ENCODE measurements at places on chromosomes 1 and 21.

DNA sequence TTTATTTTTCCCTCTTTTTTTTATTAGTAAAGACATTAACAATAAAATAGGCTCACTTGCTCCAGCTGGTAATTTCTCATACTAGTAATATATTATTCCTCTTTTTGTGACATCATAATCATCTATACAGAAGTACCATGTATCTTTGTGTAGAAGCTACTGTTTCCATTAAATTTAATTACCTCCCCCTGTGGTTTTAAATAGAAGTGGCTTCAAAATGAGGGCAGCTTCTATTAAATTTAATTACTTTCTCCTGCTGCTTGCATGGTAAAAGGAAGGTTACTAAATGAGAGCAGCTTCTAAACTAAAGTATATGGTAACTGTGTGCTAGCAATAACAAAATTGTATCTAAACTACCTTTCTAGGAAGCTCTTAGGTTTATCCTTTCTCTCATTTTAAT, 94.0 kb downstream of the DPYD start:
- DNase-seq: no peak
- H3K27me3 ChIP-seq: no peaks in the 10 kb centered on the region
- no peaks in the 10 kb centered on the region for H3K4me1 ChIP-seq
- H3K4me3 ChIP-seq: no peak overlapping the region
- no peaks in the 10 kb centered on the region for H3K36me3 ChIP-seq

- no peak for DNase-seq
- peaks cover 6% of the 10 kb centered on the region for H3K36me3 ChIP-seq
- no peak overlapping the region for H3K27ac ChIP-seq
- H3K4me3 ChIP-seq: no peak overlapping the region
- no peaks in the 10 kb centered on the region for H3K4me1 ChIP-seq
These were observed 51.5 kb upstream of the PTCH2 start for GRCh38 chr1:44894591-44894990.

- peaks cover 8% of the 10 kb centered on the region for H3K4me1 ChIP-seq
- no peaks in the 10 kb centered on the region for H3K27me3 ChIP-seq
- DNase-seq: no peak
- peak overlapping the region; percentile 66 for H3K27ac ChIP-seq
- H3K4me3 ChIP-seq: peak overlapping the region; percentile 48
These were observed 20.2 kb upstream of the KCNAB2 start for GRCh38 chr1:6025269-6026094.

GRCh38 chr1:50942334-50942733, 17.7 kb downstream of the FAF1 start:
- DNase-seq: no peak
- H3K27me3 ChIP-seq: no peaks in the 10 kb centered on the region
- H3K27ac ChIP-seq: no peak overlapping the region
- H3K4me3 ChIP-seq: no peak overlapping the region
- H3K4me1 ChIP-seq: no peaks in the 10 kb centered on the region
- H3K36me3 ChIP-seq: no peaks in the 10 kb centered on the region

DNA sequence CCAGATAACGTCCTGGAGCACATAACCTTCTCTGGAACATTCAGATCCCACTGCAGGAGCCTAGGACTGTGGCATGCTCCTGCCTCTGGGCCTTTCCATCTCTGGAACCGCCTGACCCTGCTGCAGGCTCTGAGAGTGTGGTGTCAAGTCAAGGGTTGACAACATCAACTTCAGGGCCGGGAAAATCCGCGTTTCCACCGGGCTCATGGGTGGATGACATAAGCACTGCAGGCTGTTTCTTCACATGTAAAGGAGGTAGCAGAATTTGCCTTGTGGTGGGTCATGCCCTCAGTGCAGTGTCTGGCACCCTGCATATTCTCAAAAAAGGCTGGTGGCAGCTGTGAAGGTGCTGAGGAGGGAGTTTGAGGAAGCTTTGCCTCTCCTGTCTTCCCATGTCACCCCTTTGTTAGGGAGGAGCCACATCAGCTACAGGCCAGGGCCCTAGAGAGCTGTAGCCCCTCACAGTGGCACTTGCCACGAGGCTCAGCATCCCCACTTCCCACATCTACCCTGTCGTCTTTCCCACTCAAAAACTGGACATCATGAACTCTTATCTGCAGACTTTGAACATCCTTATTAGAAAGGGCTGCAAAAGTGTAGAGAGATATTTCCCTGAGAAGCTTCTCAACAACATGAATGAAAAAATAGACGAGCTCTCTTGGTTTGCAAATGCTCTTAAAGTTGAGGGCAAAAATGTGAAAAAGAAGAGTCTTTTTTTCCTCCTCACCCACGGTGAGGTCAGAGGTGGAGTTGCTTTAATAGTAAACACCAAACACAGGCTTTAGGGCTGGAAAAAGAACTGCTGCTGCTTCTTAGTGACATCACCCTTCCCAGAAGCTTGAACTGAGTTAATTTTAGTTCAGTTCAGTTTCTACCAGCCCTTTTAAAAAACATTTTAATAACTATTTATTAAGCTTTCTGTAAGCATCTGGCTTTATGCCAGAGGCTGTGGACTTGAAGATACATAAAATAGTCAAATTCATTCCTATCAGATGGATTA, 121.3 kb downstream of the HUNK start:
- no peak overlapping the region for H3K4me3 ChIP-seq
- H3K27ac ChIP-seq: no peak overlapping the region
- no peaks in the 10 kb centered on the region for H3K36me3 ChIP-seq
- no peaks in the 10 kb centered on the region for H3K4me1 ChIP-seq

DNA sequence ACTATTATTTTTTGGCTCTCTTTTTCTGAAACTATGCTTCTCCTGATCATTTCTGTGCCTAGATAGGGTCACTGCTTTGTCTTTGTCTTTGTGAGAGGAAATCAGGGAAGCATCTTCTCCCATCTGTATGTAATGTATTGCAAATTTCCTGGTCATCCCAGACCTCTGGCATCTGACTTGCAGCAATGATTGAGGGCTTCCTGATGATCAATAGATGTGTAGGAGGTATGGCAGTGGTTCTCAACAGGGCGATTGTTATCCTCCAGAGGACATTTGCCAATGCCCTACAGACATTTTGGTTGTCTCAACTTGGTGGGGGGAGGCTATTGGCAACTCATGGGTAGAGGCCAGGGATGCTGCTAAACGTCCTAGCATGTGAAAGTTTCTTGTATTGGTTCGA, 64.7 kb downstream of the RGL1 start:
- no peak overlapping the region for H3K4me3 ChIP-seq
- no peaks in the 10 kb centered on the region for H3K27me3 ChIP-seq
- no peak overlapping the region for H3K27ac ChIP-seq
- DNase-seq: no peak

GRCh38 chr1:109255097-109255651, 5.8 kb downstream of the CELSR2 start:
- no peak for DNase-seq
- peaks cover 17% of the 10 kb centered on the region for H3K4me1 ChIP-seq
- no peaks in the 10 kb centered on the region for H3K36me3 ChIP-seq
- H3K27me3 ChIP-seq: no peaks in the 10 kb centered on the region

DNA sequence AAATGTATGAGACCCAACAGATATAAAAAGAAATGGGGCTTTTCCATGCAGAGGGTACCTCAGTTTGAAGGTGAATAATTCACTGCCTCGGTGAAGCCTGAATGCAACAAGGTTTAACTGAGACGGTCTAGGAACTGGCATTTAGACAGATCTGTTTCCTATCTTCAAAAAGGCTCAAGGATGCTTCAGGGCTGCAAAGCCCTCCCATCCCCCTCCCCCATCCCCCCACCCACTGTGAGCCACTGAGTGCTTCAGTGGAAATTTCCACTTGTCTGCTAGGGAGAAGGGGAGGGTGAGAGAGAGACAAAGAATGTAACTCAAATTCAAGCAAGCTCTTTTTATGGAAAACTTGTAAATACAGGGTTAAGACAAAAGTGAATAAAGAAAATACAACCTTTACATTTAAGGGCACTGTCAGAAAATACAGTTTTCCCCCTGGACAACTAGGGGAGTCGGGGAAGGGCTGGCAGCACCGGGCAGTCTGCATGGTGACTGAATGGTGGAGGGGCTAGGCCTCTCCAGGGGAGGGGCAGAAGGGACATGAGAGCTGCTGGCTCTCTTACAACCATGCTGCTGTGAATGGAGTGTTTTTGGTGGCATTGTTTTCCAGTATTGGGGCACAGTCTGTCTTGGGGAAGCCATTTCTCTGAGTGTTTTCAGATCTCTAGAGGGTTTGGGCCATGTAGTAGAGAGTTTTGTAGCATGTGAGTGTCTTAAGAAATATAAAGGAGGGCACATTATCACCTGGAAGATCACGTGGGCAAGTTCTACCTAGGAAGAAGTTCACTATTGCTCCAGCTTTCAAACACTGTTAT, 56.7 kb downstream of the MRPS6 start:
- H3K4me1 ChIP-seq: peaks cover 32% of the 10 kb centered on the region
- peaks cover 24% of the 10 kb centered on the region for H3K36me3 ChIP-seq
- H3K27me3 ChIP-seq: no peaks in the 10 kb centered on the region
- no peak for DNase-seq
- H3K27ac ChIP-seq: no peak overlapping the region

DNA sequence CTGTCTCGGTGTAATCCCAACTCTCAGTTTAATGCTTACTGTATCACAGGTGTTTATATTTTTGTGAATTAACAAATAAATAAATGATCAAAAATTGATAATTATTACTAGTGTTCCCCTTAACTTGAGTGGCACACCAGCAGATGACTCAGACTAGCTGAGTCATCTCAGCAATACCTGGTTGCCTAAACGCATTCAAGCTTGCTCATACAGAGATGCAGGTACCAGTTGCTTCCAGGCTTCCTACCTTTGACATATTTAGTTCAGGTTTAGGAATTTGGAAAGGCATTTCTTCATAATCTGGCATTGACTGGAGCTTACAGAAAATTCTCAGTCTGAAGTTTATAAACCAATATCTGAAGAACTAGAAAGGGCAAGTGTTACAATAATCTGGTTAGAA, 78.9 kb upstream of the LMO4 start:
- no peaks in the 10 kb centered on the region for H3K4me1 ChIP-seq
- DNase-seq: no peak
- H3K27ac ChIP-seq: no peak overlapping the region
- H3K4me3 ChIP-seq: no peak overlapping the region
- H3K27me3 ChIP-seq: no peaks in the 10 kb centered on the region

DNA sequence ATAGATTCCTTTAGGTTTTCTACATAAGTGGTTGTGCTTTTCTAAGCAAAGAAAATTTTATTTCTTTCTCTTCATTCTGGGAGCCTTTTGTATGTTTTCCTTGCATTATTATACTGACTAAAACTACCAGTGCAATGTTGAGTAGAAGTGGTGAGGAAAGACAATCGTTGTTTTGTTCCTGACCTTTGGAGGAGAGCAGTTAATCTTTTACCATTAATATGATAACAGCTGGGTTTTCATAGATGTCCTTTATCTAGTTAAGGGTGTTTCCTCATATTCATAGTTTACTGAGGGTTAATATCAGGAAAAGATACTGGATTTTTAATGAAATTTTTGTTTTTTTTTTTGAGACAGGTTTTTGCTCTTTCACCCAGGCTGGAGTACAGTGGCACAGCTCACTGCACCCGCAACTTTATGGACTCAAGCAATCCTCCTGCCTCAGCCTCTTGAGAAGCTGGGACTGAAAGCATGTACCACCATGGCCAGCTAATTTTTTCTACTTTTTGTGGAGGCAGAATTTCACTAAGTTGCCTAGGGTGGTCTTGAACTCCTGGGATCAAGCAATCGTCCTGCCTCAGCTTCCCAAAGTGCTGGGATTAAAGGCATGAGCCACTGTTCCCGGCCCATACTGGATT, 9.0 kb upstream of the KCTD3 start:
- H3K36me3 ChIP-seq: no peaks in the 10 kb centered on the region
- H3K27ac ChIP-seq: no peak overlapping the region
- H3K4me3 ChIP-seq: no peak overlapping the region

GRCh38 chr1:88061492-88062177, 622.4 kb upstream of the PKN2 start:
- DNase-seq: no peak
- no peaks in the 10 kb centered on the region for H3K27me3 ChIP-seq
- no peak overlapping the region for H3K4me3 ChIP-seq
- no peak overlapping the region for H3K27ac ChIP-seq
- H3K4me1 ChIP-seq: no peaks in the 10 kb centered on the region

GRCh38 chr21:38524168-38525153, 26.2 kb upstream of the ERG start:
- no peak for DNase-seq
- no peaks in the 10 kb centered on the region for H3K27me3 ChIP-seq
- no peaks in the 10 kb centered on the region for H3K4me1 ChIP-seq
- H3K4me3 ChIP-seq: no peak overlapping the region
- H3K36me3 ChIP-seq: no peaks in the 10 kb centered on the region

GRCh38 chr1:161723459-161724141, 2.3 kb downstream of the FCRLB start:
- H3K27me3 ChIP-seq: no peaks in the 10 kb centered on the region
- DNase-seq: no peak
- H3K36me3 ChIP-seq: no peaks in the 10 kb centered on the region
- H3K4me1 ChIP-seq: peaks cover 5% of the 10 kb centered on the region
- H3K4me3 ChIP-seq: no peak overlapping the region
- no peak overlapping the region for H3K27ac ChIP-seq

- DNase-seq: no peak
- no peaks in the 10 kb centered on the region for H3K36me3 ChIP-seq
- peaks cover 13% of the 10 kb centered on the region for H3K4me1 ChIP-seq
These were observed 4.9 kb upstream of the ELK4 start for GRCh38 chr1:205636732-205637131.

DNA sequence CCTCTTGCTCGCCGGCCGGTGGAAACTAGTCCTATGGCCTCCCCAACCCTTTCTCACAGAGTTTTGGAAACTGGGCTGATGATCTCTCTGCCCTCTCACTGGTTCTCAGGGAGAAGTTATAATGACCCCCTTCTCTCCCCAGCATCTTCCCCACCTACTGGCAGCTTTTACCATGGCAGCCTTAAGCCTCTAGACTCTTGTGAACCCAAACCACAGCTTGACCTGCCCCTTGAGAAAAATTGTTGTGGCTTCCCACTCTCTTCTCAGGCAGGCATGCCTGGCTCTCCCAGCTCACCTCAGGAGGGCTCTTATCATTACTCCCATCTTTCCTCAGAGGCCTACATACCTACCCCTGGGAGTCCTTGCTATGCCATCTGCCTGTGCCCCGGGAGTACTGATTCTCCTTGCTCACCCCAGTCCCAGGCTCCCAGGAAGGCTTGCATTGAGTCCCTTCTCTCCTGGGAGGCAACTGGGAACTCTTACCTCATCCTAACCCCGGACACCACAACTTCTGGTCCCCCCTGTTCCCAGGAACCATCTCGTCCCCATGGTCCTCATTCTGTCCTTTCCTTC, 1.6 kb downstream of the NSUN4 start:
- peaks cover 13% of the 10 kb centered on the region for H3K4me1 ChIP-seq
- no peak for DNase-seq
- H3K36me3 ChIP-seq: peaks cover 33% of the 10 kb centered on the region
- no peak overlapping the region for H3K4me3 ChIP-seq

- H3K27me3 ChIP-seq: no peaks in the 10 kb centered on the region
- H3K4me1 ChIP-seq: no peaks in the 10 kb centered on the region
- no peak overlapping the region for H3K27ac ChIP-seq
- peaks cover 7% of the 10 kb centered on the region for H3K36me3 ChIP-seq
These were observed 415.5 kb downstream of the DPYD start for GRCh38 chr1:97505289-97505688.

DNA sequence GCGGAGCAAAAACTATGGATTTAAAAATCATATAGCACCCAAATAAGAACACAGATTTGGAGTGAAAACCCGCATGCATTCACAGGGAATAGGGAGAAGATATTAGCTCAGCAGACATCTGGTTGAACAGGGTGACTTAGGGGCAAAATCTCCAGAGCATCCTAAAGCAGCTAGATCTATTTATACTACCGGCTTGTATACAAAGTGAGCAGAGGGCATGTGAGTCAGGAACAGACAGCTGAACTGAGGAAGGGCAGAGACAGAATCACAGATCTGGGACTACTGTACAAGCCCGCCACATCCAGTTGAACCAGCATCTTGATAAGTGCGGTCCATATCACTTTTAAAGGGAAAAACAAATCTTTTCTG, 35.2 kb upstream of the EXOSC10 start:
- peaks cover 85% of the 10 kb centered on the region for H3K36me3 ChIP-seq
- H3K4me3 ChIP-seq: no peak overlapping the region
- H3K27ac ChIP-seq: no peak overlapping the region
